ENCODE measurements at places on chromosomes 2 and 18.
A peak's percentile ranks its signal among the peaks of the same experiment; 100 is the strongest.

- DNase-seq = no peak
Measured at GRCh38 chr2:144443837-144444817, 75.8 kb downstream of the ZEB2 start.

- no peak for DNase-seq
Measured at GRCh38 chr2:227783404-227784138, 30.1 kb upstream of the CCL20 start.

DNA sequence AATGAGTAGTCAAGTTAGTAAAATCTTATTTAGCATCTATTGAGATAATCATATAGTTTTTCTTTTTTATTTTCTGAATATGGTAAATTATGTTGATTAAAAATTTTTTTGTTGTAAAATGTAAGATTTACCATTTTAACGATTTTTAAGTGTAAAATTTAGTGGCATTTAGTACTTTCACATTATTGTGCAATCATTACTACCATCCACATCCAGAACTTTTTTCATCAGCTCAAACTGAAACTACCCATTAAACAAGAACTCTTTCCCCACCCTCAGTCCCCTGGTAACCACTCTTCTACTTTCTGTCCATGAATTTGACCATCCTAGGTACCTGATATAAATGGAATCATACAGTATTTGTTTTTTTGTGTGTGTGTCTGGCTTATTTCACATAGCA lies 11.1 kb downstream of the RAB3GAP1 start:
- DNase-seq = peak; percentile 66

GRCh38 chr2:11573418-11574175 lies 39.8 kb downstream of the GREB1 start:
- DNase-seq = peak; percentile 67

DNA sequence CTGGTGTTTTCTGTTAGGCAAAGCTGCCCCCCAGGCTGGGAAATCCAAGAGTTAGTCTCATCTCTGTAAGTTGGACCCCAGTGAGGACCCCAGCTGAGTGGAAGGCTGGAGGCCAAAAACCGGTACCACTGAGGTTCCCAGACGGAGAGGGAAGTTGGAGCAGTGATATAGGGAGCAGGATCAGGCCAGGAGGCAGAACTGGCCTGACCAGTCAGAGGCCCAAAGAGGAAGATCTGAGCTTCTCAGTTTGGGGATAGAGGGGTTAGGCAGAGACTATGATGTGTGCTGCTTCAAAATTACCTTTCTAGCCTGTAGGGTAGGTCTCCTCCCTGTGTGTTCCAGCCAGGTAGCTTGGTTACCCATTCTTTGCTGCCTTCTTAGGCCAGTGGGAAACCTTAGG lies 4.6 kb upstream of the RNF181 start:
- DNase-seq = no peak

DNA sequence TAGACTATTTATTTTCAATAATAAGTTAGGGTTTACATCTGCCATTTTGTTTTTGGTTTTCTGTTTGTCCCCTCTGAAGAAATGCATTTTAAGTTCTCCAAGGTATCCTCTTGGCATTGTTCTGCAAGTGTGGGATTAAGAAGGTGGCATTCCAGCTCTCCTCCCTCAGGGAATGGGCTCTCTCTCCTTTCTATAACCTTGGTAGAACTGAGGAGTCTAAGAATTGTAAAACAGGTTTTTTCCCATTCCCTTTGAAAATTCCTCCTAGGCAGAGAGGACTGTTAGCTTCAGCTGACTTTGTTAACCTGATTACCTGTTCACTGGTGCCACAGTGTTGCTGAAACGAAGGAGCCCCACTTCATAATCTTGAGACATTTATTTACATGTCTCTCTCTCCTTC lies 26.1 kb upstream of the RAB1A start:
- no peak for DNase-seq

- DNase-seq = peak; percentile 38
Measured at GRCh38 chr2:64873472-64873924, 115.7 kb upstream of the SLC1A4 start.

DNA sequence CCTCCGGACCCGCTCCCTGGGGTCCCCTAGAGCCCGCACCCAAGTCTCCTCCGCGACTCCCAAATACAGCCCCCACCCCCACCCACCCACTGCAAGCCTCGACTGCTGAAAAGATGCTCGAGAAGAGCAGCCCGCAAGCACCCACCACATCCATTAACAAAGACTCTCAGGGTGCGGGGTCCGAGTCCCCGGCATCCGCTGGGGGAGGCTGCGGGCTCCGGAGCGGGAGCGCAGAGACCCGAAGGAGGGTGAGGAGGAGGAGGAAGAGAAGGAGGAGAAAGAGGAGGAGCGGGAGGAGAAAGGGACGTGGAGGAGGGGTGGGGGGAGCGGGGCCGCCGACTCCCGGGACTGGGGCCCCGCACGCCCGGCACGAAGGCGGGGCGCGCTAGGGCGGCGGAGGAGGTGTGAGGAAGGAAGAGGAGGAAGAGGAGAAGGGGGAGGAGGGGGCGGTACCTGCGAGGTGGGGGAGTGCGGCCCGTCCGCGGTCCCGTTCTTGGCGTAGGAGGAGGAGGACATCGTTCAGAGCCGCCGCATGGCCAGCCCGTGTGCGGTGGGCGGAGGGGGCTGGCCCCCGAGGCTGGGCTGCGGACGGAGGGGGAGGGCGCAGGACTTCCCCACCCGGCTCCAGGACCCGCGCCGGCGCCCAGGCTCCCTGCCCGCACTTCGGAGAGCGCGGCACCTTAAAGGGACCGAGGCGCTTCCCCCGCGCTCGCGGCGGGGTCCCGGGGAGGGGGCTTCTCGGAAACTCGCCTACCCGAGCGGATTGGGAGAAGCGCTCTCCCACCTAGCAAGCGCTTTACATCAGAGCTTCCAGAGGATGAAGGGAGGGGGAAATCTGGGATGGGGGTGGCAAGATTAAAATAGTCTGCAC lies at the start of gene CACNB4:
Gene CACNB4, minus strand, starts transcription at position 549 of the 871 bp plus-strand sequence.
- no peak for DNase-seq

DNA sequence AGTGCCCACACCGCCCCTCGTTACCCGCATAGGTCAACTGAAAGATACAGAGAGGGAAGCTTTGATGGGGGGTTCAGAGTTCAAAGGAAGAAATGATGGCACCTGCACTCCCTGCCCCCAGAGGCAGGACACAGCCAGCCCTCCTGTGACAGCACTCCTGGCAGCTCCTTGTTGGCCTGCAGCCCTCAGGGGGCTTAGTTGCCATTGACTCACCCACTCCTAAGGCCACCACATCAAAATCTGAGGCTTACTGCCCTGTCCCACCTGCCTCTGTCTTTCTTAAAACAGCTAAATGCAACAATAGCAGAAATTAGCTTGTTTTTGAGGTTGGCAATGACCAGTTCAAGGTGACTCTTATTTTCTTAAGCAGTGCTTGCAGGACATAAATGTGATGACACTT lies 31.6 kb upstream of the SLC35F6 start:
- no peak for DNase-seq

DNA sequence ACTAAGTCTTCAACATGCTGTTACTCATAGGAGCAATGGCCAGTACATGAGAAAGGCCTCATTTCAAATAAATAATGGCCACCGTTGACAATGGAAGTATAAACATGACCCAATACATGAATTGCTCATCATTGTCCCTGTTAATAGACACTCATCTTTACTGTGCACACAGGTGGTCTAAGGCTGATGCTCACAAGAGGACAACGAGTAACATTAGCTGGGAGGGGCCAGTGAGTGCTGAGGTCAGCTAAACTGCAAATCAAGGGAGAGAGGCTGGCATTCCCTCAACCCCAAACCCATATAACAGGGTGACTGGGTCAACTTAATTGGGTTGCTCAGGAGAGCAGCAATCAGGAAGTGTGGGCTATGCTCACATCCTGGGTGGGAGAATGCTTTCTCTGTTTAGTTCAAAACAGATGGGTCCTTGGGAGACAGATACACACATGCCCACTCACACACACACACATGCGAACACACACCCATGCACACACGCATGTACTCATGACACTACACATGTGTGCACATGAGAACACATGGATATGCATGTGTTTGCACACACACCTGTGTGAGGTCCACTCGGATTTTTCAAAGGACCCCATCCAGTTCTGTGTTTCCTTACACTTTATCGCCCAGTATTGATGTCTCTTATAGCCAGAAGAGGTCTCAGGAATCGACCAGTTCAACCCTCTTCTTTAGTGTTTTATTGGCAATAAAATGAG lies 172.0 kb downstream of the INHBB start:
- no peak for DNase-seq

DNA sequence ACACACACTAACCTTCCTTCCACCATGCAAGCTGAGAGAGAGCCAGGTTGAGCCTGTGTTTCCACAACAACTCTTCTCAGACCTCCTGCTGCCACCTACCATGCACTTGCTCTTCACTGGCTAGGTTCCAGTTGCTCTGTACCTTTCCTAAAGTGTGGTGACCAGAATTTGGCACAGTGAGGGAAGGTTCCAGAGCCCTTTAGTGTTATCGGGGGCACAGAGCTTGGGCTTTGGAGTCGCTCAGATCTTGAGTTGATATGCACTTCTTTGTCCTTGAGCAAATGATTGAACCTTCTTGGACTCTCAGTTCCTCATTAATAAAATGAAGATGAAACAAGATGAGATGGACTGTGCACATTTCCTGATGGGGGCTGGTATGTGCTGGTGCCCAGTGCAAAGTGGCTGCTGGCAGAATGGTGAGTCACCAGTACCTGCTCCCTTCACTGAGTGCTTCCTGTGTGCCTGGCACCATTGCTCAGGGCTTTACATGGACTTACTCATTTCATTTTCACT lies 47.1 kb downstream of the NEDD4L start:
- no peak for DNase-seq

DNA sequence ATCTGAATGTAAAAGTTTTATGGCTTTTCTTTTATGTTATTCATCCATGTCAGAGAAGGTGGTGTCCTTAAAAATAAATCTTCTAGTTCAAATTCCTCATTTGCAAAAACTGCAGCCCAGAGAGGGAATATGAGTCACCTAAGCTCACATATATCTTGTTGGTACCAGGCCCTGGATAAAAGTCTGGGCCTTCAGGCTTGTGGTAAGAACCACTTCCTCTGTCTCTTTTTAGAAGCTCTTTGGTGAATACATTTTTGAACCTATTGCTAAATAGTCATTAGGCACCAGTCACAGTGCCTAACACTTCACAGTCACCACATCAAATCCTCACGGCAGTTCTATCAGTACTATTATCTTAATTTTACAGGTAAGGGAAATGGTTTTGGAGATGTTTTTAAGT lies 199.2 kb downstream of the KCNS3 start:
- peak; percentile 94 for DNase-seq

GRCh38 chr18:10002280-10002679 lies 88.5 kb downstream of the VAPA start:
- no peak for DNase-seq

- DNase-seq = no peak
Measured at GRCh38 chr2:235411905-235412485, 81.8 kb upstream of the AGAP1 start.

DNA sequence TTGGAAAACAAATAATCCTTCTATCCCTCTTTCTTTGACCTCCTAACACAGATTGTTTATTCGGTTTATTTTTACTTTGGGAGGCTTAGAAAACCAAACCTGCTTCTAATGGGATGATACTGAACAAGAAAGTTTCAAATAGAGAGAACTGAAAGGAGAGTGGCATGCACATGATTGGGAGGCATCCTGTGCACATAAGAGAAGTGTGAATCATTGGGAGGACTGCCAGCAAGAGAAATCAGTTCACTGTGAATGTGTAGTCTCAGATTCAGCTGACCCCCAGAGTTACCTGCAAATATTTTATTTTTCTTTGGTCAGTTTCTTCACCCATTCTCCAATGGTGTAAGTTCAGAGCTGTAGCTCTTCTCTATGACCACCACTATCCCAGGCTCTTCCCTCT lies 1363.2 kb upstream of the ACVR2A start:
- peak; percentile 3 for DNase-seq

Measured in fibroblast of villous mesenchyme (primary cell).